Natural killer cell treated with Interleukin-12 subunit alpha and Interleukin-12 subunit beta and Interleukin-15 and Interleukin-18, amount 100 ng/mL, for 72 hours (primary cell): ENCODE measurements at places on chromosomes 3 and 15. TPM values are rescaled to one million over a fixed set of nuclear protein-coding genes. Genes with fewer than 3 reads are reported as not detected.

The RETNLB gene
- total RNA-seq = not detected

The LRRC3B gene
- total RNA-seq = not detected

The GOLGA8N gene
- 150 TPM for total RNA-seq

The CCDC54 gene
- not detected for total RNA-seq

The CTDSPL2 gene
- total RNA-seq = 67.2 TPM

The TAGLN3 gene
- total RNA-seq = not detected

GRCh38 chr3:159987291-159987711 is 1.3 kb upstream of the IL12A start:
- peak overlapping the region; percentile 88 for H3K4me3 ChIP-seq
- H3K4me1 ChIP-seq = peaks cover 18% of the 10 kb centered on the region
- H3K27me3 ChIP-seq = peaks cover 13% of the 10 kb centered on the region
- H3K27ac ChIP-seq = peak overlapping the region; percentile 16
- no peaks in the 10 kb centered on the region for H3K36me3 ChIP-seq

- DNase-seq = no peak
- H3K36me3 ChIP-seq = no peaks in the 10 kb centered on the region
- no peak overlapping the region for H3K4me3 ChIP-seq
Measured at GRCh38 chr3:152968388-152969024, 133.6 kb downstream of the P2RY1 start.

- H3K27ac ChIP-seq = no peak overlapping the region
- H3K4me1 ChIP-seq = no peaks in the 10 kb centered on the region
- H3K36me3 ChIP-seq = no peaks in the 10 kb centered on the region
- no peak overlapping the region for H3K4me3 ChIP-seq
- H3K27me3 ChIP-seq = peaks cover 21% of the 10 kb centered on the region
- DNase-seq = no peak
Measured at GRCh38 chr15:34812369-34812768, 17.0 kb upstream of the ACTC1 start.

- no peak for DNase-seq
- H3K27ac ChIP-seq = no peak overlapping the region
- H3K27me3 ChIP-seq = peaks cover 9% of the 10 kb centered on the region
- no peaks in the 10 kb centered on the region for H3K4me1 ChIP-seq
Measured at GRCh38 chr15:32923176-32923575, 205.4 kb downstream of the GREM1 start.

DNA sequence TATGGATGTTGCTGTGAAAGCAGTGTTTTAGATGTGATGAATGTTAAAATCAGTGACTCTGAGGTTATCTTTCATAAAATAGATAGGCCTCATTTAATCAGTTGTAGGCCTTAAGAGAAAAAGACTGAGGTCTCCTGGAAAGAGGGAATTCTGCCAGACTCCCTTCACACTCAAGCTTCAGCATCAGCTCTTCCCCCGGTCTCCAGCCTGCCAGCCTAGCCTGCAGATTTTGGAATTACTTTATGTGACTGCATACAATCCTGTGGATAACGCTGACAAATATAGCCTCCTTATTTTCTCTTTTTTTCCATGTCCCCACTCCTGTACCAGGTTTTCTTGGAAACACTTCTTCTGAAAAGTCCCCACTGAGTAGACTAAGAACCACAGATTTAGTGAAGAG is 510.3 kb downstream of the GBE1 start:
- H3K4me1 ChIP-seq = no peaks in the 10 kb centered on the region
- no peak overlapping the region for H3K27ac ChIP-seq
- H3K4me3 ChIP-seq = no peak overlapping the region

GRCh38 chr3:55607844-55608243 is 120.7 kb upstream of the WNT5A start:
- no peak for DNase-seq
- H3K27me3 ChIP-seq = no peaks in the 10 kb centered on the region
- H3K4me3 ChIP-seq = no peak overlapping the region
- no peaks in the 10 kb centered on the region for H3K4me1 ChIP-seq
- H3K36me3 ChIP-seq = no peaks in the 10 kb centered on the region

GRCh38 chr3:123682781-123683504 is 98.1 kb upstream of the HACD2 start:
- no peak overlapping the region for H3K4me3 ChIP-seq
- H3K36me3 ChIP-seq = no peaks in the 10 kb centered on the region
- peaks cover 5% of the 10 kb centered on the region for H3K27me3 ChIP-seq
- no peaks in the 10 kb centered on the region for H3K4me1 ChIP-seq

DNA sequence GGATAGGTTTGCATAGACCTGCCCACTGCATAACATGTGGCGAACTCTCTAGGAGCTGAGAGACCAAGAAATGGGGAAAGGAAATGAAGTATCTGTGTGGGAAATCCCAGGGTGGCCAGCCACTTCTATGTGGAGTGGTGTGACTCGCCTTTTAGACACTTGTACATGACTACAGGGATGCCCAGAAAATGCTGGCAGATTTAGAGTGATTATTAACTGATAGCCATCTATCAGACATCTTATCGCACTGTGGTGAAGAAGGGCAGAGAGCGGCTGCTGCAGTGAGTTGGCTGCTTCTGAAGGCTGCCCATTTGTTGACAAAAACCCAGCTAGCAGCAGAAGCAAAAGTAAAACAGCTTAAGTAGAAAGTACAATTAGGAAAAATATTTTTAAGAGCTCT is 18.1 kb upstream of the STAC start:
- H3K4me3 ChIP-seq = no peak overlapping the region
- no peaks in the 10 kb centered on the region for H3K4me1 ChIP-seq
- no peak for DNase-seq
- no peaks in the 10 kb centered on the region for H3K36me3 ChIP-seq

- H3K36me3 ChIP-seq = no peaks in the 10 kb centered on the region
- H3K27ac ChIP-seq = no peak overlapping the region
- no peak overlapping the region for H3K4me3 ChIP-seq
- no peak for DNase-seq
- H3K27me3 ChIP-seq = no peaks in the 10 kb centered on the region
Measured at GRCh38 chr3:172989373-172989772, 151.7 kb downstream of the SPATA16 start.

GRCh38 chr3:194472290-194472920 is 14.4 kb downstream of the ATP13A3 start:
- H3K4me1 ChIP-seq = peaks cover 8% of the 10 kb centered on the region
- no peaks in the 10 kb centered on the region for H3K27me3 ChIP-seq
- no peaks in the 10 kb centered on the region for H3K36me3 ChIP-seq
- peak overlapping the region; percentile 41 for H3K27ac ChIP-seq

- no peak for DNase-seq
- no peaks in the 10 kb centered on the region for H3K4me1 ChIP-seq
- H3K4me3 ChIP-seq = no peak overlapping the region
- H3K27me3 ChIP-seq = peaks cover 2% of the 10 kb centered on the region
- no peaks in the 10 kb centered on the region for H3K36me3 ChIP-seq
- H3K27ac ChIP-seq = no peak overlapping the region
Measured at GRCh38 chr15:88029696-88030095, 226.8 kb downstream of the NTRK3 start.

DNA sequence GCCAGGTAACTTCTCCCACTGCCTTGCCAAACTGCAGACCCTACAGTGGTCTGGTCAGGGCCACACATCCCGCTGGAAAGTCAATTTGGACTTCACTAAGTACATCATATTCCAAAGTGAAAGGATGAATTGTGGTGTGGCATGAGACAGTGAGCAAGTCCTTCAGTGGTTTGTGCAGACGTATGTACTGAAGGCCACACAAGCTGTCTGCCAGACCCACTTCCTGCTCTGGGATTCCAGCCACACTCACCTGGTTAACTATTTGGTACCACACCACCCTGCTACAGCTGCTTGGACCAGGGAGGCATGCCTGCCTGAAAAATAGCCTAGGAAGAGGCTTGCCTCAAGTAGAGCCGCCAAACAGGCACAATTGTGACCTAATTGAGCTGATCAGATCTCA is 94.1 kb upstream of the STRIT1 start:
- no peaks in the 10 kb centered on the region for H3K4me1 ChIP-seq
- H3K4me3 ChIP-seq = no peak overlapping the region
- no peaks in the 10 kb centered on the region for H3K27me3 ChIP-seq
- no peaks in the 10 kb centered on the region for H3K36me3 ChIP-seq
- DNase-seq = no peak

DNA sequence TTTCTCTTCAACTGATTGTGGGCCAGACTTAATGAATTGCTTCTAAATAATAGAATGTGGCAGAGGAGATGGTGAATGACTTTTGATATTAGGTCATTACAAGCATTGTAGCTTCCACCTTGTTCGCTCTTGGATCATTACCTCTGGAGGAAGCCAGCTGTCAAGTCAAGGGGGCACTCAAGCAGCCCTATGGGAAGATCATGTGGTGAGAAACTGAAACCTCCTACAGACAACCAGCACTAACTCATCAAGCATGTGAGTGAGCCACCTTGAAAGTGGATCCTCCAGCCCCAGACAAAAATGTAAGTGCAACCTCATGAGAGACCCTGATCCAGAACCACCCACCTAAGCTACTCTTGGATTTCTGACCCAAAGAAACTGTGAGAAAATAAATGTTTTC is 109.8 kb upstream of the TBC1D5 start:
- H3K36me3 ChIP-seq = no peaks in the 10 kb centered on the region
- no peak overlapping the region for H3K27ac ChIP-seq
- H3K27me3 ChIP-seq = peaks cover 24% of the 10 kb centered on the region
- H3K4me3 ChIP-seq = no peak overlapping the region
- no peak for DNase-seq
- H3K4me1 ChIP-seq = no peaks in the 10 kb centered on the region
